Thoracic aorta (tissue), 2 donors: ENCODE measurements at places on chromosomes 6 and 20. TPM values are rescaled to one million over a fixed set of nuclear protein-coding genes. Genes with fewer than 3 reads are reported as not detected.

The CCDC170 gene
- total RNA-seq = 0.81 TPM

DNA sequence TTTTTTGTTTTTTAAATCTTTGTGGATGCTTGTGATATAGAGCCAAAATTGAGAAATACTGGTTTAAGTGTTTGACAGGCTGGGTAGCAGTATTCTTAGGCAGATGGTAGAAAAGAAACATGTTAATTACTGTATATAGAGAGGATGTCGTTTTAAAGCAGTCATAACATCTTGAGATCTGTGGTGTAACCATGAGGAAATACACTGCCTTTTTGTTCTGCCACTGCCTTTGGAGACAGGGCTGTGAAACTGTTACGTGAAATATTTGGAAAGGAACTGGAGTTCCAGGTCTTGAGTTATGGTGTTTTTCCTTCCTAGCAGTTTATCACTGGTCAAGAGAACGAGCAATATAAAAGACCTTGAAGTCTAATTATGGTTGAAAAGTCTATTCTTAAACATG is 19.5 kb downstream of the STXBP5 start:
- H3K27ac ChIP-seq = no peak overlapping the region
- no peak overlapping the region for H3K4me3 ChIP-seq
- H3K36me3 ChIP-seq = no peaks in the 10 kb centered on the region
- H3K27me3 ChIP-seq = no peaks in the 10 kb centered on the region
- peaks cover 19% of the 10 kb centered on the region for H3K4me1 ChIP-seq

DNA sequence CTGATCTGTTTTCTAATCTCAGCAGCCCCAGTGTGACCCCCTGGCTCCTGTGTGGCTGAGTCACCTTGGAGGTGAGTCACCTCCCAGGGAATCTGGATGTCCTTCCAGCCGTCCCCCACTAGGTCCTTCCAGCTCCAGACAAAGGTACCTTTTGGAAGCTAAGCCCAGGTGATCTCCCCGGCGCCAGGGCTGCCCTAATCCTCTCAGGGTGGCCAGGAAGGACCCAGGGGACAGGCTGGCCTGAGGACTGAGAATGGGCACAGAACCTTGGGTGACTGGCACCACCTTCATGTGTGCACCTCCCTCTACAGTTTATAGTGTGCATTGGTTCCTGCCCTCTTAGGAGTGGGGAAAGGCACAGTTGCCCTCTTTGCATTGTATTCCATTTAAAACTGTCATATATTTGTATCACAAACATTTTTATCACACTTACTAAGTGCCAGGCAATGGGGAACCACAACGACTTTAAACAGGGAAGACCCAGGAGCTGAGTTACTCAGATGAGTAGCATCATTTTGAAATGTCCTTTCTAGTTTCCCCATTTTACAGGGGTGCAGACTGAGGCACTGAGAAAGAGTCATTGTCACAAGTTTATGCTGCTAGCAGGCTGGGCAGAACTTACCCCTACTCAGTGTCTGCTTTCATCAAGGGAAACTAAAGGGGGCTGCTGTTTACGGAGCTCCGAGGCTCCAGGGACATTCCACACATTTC is 2.6 kb upstream of the BPIFB4 start:
- H3K4me3 ChIP-seq = no peak overlapping the region
- no peaks in the 10 kb centered on the region for H3K27me3 ChIP-seq
- no peak for DNase-seq
- H3K4me1 ChIP-seq = no peaks in the 10 kb centered on the region
- no peak overlapping the region for H3K27ac ChIP-seq
- no peaks in the 10 kb centered on the region for H3K36me3 ChIP-seq

GRCh38 chr6:109526905-109527628 is 44.0 kb upstream of the ZBTB24 start:
- no peaks in the 10 kb centered on the region for H3K27me3 ChIP-seq
- DNase-seq = no peak
- H3K4me1 ChIP-seq = no peaks in the 10 kb centered on the region
- H3K36me3 ChIP-seq = no peaks in the 10 kb centered on the region
